ENCODE measurements at places on chromosomes 2 and 18. TPM values are rescaled to one million over a fixed set of nuclear protein-coding genes. Genes with fewer than 3 reads are reported as not detected.

DNA sequence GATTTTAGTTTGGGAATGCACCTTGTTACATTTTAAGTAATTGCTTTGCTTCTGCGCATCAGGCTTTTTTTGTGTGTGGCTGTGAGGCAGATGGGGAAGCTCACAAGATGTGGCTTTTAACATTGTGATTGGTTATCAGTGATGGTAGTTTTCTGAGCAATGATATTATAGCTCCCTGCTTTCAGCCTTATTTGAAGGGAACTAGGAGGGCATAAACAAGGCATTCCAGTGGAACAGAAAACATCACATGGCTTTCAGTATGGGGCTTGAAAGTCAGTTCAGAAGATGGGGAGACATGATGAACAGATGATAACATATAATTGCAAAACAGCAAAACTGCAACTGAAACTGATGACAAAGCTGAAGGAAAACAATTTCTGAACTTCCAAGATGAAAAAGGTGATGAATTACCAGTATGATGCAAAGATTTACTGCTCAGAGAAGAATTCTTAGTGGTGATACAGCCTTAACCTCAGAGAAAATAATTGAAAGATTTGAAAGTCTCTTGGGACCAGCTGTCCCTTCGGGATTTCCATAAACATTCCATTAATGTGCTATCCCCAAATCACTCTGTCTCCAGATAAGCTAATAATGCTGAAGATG is 439.7 kb downstream of the RND3 start:
- H3K4me1 ChIP-seq = no peaks in the 10 kb centered on the region
- H3K36me3 ChIP-seq = no peaks in the 10 kb centered on the region
- H3K4me3 ChIP-seq = no peak overlapping the region
- no peak for DNase-seq

The CAPN13 gene
- total RNA-seq = 1.1 TPM

GRCh38 chr2:159518321-159519005 is 97.9 kb downstream of the BAZ2B start:
- DNase-seq = no peak
- H3K4me1 ChIP-seq = peaks cover 26% of the 10 kb centered on the region
- H3K4me3 ChIP-seq = peak overlapping the region; percentile 29
- no peaks in the 10 kb centered on the region for H3K36me3 ChIP-seq
- no peak overlapping the region for H3K27ac ChIP-seq

The SOCS6 gene
- total RNA-seq = 20.3 TPM

DNA sequence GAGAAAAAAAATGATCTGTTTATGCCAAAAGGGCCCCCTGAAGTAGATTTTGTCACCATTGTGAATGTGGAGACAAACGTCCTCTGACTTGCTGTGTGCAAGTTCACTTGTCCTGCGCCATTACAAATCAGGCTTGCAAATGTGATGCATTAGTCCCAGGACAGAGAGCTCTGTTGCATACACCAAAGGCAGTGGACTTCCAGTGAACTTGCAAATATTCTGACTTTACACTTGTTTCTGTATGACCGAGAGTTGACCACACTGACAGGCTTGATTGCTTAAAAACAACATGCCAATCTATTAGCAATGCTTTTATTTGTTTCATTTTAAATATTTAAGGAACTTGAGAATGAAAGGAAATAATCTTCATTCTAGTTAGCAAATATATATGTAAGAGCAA is 293.2 kb downstream of the PLCL1 start:
- H3K4me3 ChIP-seq = no peak overlapping the region
- H3K36me3 ChIP-seq = no peaks in the 10 kb centered on the region
- DNase-seq = no peak
- H3K4me1 ChIP-seq = peaks cover 73% of the 10 kb centered on the region
- no peaks in the 10 kb centered on the region for H3K27me3 ChIP-seq
- H3K27ac ChIP-seq = no peak overlapping the region

The COL4A4 gene
- total RNA-seq = 17.2 TPM

The SNORC gene
- 0.41 TPM for total RNA-seq

The FABP1 gene
- total RNA-seq = not detected

The UNC80 gene
- not detected for total RNA-seq

DNA sequence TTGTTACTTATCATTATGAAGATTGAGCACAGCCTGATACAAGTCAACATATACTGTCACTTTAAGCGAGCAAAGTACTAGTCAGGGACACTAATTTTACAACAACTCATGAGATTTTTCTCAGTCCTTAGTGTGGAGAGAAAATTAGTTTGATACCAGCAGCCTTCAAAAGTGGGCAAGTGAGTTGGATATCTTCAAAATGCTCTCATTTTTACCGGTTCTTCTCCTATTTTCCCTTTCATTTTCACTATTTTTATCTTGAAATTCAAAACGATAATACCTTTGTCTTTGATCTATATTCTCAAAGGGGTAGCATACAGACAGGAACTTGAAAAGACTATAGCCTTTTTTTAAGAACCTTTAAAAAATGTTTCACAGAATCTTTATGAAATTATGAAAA is 52.0 kb upstream of the UBXN4 start:
- no peaks in the 10 kb centered on the region for H3K27me3 ChIP-seq
- no peaks in the 10 kb centered on the region for H3K4me1 ChIP-seq
- H3K36me3 ChIP-seq = no peaks in the 10 kb centered on the region
- H3K4me3 ChIP-seq = no peak overlapping the region

The TDRD15 gene
- total RNA-seq = 0.42 TPM
